Activated T-helper 9 cell treated with anti-CD3 and anti-CD28 coated beads, Interleukin-2, amount 50 U/mL, for 16 hours (primary cell): ENCODE measurements at places on chromosomes 5 and 9.

DNA sequence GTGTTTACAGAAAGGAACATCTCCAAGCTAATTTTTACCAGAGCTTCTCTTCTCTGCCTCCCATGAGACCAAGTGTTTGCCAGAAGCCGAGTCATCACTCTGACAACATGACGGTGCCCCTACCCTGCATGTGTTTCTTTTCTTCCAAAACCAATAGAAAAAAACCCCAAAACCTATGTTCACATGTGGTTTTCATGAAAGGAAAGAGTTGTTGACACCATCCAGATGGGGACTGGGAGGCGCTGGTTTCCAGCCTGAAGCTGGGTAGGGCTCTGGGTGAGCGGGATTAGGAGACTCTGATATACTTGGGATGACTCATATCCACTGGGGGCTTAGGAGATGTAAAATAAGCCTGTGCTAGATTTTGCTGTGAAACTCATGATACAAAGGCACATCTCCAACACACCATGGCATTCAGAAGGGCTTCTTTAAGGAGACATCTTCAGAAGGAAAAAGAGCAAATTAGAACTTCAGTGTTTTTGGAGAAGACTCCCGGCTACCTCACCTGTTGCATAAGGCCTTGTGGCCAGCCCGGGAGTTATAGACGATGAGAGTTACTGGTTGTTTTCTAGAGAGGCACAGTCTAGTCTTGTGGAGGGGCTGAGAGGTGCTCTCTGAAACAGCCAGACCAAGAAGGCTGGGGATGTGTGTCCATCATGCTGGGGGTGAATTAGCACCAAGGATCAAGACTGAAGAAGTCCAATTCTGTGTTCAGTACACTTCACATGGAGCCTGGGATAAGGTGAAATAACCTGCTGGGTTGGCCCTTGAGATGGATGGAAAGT is 108.9 kb upstream of the LHFPL2 start:
- no peak for DNase-seq

DNA sequence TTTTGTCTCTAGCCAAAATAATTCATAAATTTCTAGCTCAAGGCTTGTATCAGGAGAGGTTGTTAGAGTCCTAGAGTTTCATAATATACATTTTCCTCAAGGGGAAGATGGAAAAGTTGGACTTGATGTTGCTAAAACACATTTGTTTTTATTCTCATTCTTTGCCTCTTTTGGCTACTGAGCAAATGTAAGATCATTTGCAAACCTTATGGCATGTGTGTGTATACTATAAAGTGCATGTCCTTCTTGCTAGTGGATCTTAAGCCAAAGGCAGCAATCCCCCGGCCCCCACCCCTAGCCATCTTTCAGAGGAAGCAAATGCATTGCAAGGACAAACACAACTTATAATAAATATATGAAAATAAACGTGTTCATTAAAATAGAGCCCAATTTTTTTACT is 43.0 kb downstream of the ADAMTSL1 start:
- DNase-seq: no peak

- no peak for DNase-seq
These were observed 39.9 kb upstream of the CTXN3 start for GRCh38 chr5:127609011-127609410.

DNA sequence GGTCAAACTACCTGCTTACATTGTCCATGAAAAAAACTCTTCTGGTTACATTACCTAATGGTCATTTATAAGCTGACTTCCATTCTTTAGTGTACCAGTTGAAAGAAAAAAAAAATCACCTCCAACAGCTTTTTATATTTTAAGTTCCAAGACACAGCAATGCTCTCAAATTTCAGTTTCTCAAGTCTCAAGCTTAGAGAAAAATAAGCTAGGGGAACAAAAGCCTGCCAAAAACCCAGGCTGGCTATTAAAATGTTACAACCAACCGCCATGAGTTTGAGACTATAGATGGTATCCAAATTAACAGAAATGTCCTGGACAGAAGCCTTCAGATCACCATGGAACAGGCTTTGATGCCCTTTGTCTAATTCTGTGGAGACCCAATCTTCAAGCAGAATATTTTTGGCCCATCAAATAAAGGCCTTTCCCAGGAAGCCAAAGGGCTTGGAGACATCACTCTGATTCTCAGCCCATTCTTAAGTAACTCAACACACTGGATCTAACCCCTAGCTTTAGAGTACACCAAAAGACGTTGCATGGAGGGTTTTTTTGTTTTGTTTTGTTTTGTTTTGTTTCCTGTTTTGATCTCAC is 343.7 kb downstream of the GLIS3 start:
- DNase-seq: no peak

DNA sequence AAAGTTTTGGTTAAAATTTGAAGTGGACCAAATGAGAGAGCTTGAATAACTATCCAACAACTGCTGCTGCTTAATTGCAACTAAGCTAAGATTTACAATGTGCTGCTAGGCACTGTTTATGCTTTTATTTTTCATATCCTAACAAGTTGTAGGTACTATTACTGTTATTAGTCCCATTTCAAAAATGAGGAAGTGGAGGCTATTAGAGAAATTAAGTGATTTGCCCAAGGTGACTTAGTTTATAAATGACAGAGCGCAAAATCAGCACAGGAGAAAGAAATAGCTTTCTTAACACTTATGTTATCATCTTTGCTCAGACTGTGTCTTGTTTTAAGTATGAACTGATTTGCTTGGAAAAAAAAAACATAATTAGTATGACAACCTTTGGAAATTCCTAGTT is 23.1 kb downstream of the WDR36 start:
- DNase-seq: no peak

GRCh38 chr5:166340039-166340438 is 1951.4 kb upstream of the WWC1 start:
- DNase-seq: no peak

GRCh38 chr9:137163365-137163715 is 6.5 kb downstream of the LRRC26 start:
- DNase-seq: no peak

DNA sequence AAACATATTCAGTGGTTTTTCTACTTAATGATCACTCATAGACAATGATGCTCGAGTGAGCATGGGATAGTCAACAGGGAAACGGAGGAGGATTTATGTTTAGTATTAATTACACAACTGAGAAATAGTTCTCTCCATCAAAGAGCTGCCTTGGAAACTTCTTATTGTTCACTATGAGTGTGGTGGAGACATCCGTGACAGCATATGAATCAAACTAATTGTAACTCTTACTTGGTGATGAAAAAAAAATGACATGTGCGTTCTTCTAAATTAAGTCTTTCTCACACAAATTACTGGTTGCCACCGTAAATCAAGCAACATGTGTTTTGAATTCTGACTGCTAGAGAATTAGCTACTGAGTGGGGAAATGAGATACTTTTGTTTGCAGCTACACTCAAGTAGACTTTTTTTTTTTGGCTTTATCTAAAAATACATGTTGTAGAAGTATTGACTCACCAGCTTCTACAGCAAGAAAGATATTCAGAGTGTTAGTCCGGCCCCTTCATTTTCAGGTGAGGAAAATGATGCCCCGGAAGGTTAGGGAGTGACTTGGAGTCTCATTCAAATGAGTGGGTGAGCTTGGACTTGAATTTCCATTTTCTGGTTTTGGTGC is 179.4 kb downstream of the CFAP90 start:
- no peak for DNase-seq

GRCh38 chr9:111095441-111095840 is 57.2 kb upstream of the LPAR1 start:
- DNase-seq: no peak

GRCh38 chr5:112653638-112654205 is 84.0 kb upstream of the APC start:
- no peak for DNase-seq
